Caco-2 (cell line): ENCODE measurements at places on chromosomes 5 and 9. TPM values are rescaled to one million over a fixed set of nuclear protein-coding genes. Genes with fewer than 3 reads are reported as not detected.
A peak's percentile ranks its signal among the peaks of the same experiment; 100 is the strongest.

The CCDC192 gene
- not detected in 2 replicates for total RNA-seq

DNA sequence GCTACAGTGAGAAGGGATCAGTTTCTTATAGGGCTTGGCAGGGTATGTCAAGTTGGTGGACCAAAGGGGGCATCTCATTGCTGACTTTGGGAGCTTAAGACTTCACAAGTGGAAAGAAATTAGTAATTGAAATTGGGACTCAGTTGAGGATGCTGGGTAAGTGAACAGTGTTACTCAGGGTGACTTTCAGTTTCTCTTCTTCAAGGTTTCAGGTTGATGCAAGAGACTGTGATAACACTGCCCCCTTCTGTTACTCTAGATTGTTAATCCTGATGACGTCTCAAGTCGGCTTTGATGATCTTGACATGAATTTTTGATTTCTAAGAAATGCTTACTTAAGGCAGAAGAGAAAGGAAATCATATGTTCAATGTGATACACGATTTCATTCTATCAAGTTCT lies 21.3 kb downstream of the KCTD16 start:
- no peaks in the 10 kb centered on the region for H3K36me3 ChIP-seq
- no peak overlapping the region for H3K27ac ChIP-seq
- H3K4me3 ChIP-seq: no peak overlapping the region
- 0 out of 2 replicates have a peak, but pooled peaks cover 5% of the 10 kb centered on the region for H3K4me1 ChIP-seq
- no peaks in the 10 kb centered on the region for H3K27me3 ChIP-seq

GRCh38 chr5:124708086-124708485 lies 38.4 kb downstream of the ZNF608 start:
- no peak for DNase-seq
- H3K27ac ChIP-seq: no peak overlapping the region
- peaks cover 40% of the 10 kb centered on the region for H3K4me1 ChIP-seq
- H3K36me3 ChIP-seq: no peaks in the 10 kb centered on the region

DNA sequence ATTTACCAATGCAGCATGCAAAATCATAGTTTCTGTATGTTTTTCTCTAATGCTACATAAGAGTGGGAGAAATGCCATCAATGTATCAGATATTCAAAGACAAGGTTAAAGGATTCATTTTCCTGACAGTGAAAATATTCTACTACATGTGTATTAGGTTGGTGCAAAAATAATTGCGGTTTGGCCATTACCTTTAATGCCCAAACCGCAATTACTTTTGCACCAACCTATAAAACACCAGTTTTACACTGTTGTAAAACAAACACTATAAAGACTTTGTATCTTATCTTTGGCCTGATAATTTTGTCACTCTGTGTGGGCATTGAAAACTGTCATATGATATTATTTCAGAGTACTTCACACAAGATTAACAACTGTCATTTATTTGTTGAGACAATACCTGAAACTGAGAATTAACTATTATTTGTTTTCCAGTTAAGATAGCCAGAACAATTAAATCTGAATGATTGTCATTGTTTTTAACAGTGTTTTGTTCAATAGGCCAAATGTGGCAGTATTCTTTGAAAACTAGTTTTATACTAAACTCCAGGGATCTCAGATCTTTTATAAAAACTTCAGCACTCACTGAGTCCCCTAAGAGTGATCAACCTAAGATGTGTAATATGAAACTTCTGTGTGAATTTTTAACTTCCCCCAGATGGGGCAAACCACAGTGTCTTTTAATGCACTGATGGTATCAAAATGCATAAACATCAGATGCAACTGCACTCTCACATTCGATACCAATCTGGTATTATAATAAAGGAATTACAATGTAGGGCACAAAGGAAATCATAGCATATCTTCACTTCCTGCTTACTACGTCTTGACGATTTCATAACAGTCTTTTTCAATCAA lies 53.8 kb upstream of the FBN2 start:
- no peaks in the 10 kb centered on the region for H3K36me3 ChIP-seq
- peaks cover 17% of the 10 kb centered on the region for H3K4me1 ChIP-seq
- H3K27ac ChIP-seq: no peak overlapping the region
- no peak for DNase-seq
- H3K27me3 ChIP-seq: no peaks in the 10 kb centered on the region

DNA sequence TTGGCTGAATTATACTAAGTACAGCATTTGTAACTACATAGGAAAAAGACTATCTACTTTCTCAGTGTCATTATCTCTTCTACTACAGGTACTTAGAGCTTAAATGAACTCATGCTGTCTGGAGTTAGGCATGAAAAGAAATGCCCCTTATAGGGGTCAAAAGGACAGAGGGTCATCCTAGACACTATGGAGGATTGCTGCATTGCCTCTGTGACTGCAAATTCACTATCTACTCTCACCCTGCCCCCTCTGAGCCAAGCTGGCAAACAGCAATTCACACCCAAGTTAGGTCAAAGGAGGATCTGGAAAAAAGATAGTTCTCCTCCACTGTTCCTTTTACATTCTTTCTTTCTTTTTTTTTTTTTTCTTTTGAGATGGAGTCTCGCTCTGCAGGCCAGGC lies 36.7 kb downstream of the ANKRD31 start:
- peaks cover 6% of the 10 kb centered on the region for H3K4me1 ChIP-seq
- H3K4me3 ChIP-seq: no peak overlapping the region
- peaks cover 1% of the 10 kb centered on the region; the same call in 1 of the 2 replicates for H3K36me3 ChIP-seq
- no peak overlapping the region for H3K27ac ChIP-seq

- no peak overlapping the region for H3K4me3 ChIP-seq
- H3K27me3 ChIP-seq: no peaks in the 10 kb centered on the region
- H3K27ac ChIP-seq: no peak overlapping the region
- H3K36me3 ChIP-seq: no peaks in the 10 kb centered on the region
- no peaks in the 10 kb centered on the region for H3K4me1 ChIP-seq
These were observed 39.9 kb downstream of the GDNF start for GRCh38 chr5:37799865-37800421.

- DNase-seq: no peak
- H3K27ac ChIP-seq: peak overlapping the region; percentile 43
These were observed 3.9 kb upstream of the CAST start for GRCh38 chr5:96658272-96658671.

The CHSY3 gene
- total RNA-seq: 0.32 and 0.46 TPM in 2 replicates

GRCh38 chr5:143023411-143024096 lies 253.4 kb downstream of the ARHGAP26 start:
- H3K4me3 ChIP-seq: no peak overlapping the region
- H3K4me1 ChIP-seq: no peaks in the 10 kb centered on the region
- no peak for DNase-seq
- H3K36me3 ChIP-seq: no peaks in the 10 kb centered on the region; the same call in 1 of the 2 replicates
- H3K27ac ChIP-seq: no peak overlapping the region

DNA sequence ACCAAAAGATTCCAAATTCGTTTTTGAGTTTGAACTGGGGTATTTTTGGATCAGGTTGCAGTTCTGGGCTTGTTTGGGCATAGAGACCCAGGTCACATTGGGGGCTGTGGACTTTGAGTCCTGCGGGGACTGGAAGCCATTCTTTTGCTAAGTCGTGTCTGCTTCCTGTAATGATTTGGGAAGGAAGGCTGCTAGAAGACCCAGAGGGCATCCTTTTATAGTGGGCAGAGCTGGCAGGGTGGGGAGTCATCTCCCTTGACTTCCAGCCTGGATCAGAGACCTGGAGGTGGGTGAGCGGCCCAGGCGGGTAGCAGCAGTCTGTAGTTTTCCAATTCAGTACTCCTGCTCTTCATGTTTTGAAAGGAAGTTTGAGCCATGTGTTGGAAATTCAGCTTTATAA lies 11.3 kb downstream of the ZNF618 start:
- H3K4me1 ChIP-seq: no peaks in the 10 kb centered on the region
- DNase-seq: no peak
- H3K27me3 ChIP-seq: no peaks in the 10 kb centered on the region
- no peak overlapping the region for H3K4me3 ChIP-seq
- no peaks in the 10 kb centered on the region for H3K36me3 ChIP-seq
- H3K27ac ChIP-seq: no peak overlapping the region

The CDH9 gene
- total RNA-seq: not detected in 2 replicates

GRCh38 chr5:105905392-105905791 lies 1765.3 kb downstream of the EFNA5 start:
- no peak overlapping the region for H3K27ac ChIP-seq
- H3K36me3 ChIP-seq: no peaks in the 10 kb centered on the region
- no peaks in the 10 kb centered on the region for H3K27me3 ChIP-seq
- H3K4me1 ChIP-seq: no peaks in the 10 kb centered on the region
- DNase-seq: no peak
- no peak overlapping the region for H3K4me3 ChIP-seq

DNA sequence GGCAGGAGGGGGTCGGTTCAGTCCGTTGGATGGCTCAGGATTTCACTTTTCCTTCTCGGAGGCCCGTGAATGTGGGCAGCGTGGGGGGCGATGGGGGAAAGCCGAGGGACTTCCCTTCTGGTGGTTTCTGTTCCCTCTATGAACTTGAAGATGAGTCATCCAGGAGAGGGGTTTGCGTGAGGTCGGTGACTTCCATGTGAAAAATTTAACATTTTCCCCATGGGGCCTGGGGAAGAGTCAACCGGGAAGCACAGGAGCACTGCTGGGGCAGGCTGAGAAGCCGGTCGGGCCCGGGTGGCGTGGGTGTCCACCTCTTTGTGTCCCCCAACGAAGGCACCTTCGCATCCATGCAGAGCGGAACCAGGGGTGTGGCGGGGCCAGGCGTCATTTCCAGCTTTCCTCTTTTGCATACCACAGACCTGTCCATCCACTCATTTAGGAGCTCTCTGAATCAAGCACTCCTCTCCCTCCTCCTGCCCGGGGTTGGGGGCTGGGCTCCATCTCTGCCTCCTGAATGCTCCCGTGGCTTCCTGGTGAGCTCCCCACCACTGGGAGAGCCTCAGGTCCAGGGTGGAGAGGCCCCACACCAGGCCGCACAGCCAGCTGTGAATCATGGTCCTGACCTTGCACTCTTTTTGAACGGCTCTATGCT lies 68.4 kb downstream of the ANKRD33B start:
- no peak for DNase-seq
- no peaks in the 10 kb centered on the region for H3K27me3 ChIP-seq
- H3K36me3 ChIP-seq: no peaks in the 10 kb centered on the region
- no peaks in the 10 kb centered on the region for H3K4me1 ChIP-seq
- no peak overlapping the region for H3K4me3 ChIP-seq

GRCh38 chr9:88237991-88238571 lies 99.8 kb upstream of the SPATA31C2 start:
- no peaks in the 10 kb centered on the region for H3K36me3 ChIP-seq
- H3K27ac ChIP-seq: no peak overlapping the region
- no peak overlapping the region for H3K4me3 ChIP-seq
- H3K4me1 ChIP-seq: no peaks in the 10 kb centered on the region
- no peak for DNase-seq
- no peaks in the 10 kb centered on the region for H3K27me3 ChIP-seq

DNA sequence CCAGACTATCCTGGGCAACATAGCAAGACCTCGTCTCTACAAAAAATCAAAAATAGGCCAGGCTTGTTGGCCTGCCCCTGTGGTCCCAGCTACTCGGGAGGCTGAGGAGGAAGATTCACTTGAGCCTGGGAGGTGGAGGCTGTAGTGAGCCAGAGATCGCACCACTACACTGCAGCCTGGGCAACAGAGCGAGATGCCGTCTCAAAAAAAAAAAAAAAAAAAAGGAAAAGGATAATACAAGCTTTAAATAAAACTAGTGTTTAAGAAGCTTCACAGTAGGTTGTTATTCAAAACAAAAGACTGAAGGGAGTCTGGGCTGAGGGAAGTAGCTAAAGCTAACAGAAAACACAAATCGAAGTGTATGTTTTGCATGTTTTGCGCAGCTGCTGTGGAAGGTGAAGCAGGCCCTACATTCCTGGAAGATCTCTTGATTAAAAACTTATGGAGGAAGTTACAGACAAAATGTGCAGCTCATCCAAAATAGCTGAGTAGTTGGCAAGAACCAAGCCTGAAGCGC lies 581 bp upstream of the C9orf40 start:
- H3K36me3 ChIP-seq: no peaks in the 10 kb centered on the region
- no peak for DNase-seq
- no peak overlapping the region for H3K27ac ChIP-seq
- H3K4me3 ChIP-seq: peak overlapping the region; percentile 69

- H3K4me1 ChIP-seq: no peaks in the 10 kb centered on the region
- no peaks in the 10 kb centered on the region for H3K36me3 ChIP-seq
These were observed 153.1 kb upstream of the RASA1 start for GRCh38 chr5:87114631-87115030.

DNA sequence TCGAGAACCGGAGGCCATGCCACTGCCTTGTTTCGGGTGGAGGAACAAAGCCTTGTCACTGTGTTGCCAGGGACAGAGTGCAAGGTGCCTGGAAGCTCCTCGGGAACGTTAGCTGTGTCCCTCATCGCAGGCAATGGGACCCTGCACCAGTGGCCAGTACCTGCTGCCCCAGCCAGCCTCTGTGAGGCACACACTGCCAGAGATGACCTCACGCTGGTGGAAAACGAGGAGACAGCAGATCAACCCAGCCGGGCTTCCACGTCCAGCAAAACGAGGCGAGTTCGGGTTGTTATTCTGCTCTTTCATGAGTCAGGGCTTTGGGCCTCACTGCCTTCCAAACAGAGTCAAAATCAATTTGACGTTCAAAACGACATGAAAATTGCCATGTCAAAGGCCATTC lies 104.1 kb downstream of the ADAMTS2 start:
- H3K4me1 ChIP-seq: no peaks in the 10 kb centered on the region
- no peaks in the 10 kb centered on the region for H3K27me3 ChIP-seq
- H3K4me3 ChIP-seq: no peak overlapping the region
- H3K27ac ChIP-seq: no peak overlapping the region
- H3K36me3 ChIP-seq: no peaks in the 10 kb centered on the region
